ENCODE measurements at places on chromosomes 7 and 10.

DNA sequence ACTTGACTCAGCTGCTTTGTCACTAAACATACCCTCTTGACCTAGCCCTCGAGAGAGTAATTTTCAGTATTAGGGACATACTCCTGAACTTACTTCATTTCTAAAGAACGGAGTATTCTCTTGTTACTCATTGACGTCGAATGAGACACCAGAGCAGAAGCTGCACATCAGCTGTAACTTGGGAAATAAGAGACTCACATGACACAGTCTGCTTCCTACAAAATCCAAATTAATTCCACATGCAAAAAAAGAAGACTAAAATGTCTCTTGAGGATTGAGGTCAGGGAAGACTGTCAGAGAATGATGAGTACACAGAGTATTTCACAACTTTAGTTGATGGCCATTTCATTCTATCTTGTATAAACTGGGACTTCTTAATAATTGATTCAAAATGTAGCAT lies 114.7 kb upstream of the EGFR start:
- no peak for DNase-seq

DNA sequence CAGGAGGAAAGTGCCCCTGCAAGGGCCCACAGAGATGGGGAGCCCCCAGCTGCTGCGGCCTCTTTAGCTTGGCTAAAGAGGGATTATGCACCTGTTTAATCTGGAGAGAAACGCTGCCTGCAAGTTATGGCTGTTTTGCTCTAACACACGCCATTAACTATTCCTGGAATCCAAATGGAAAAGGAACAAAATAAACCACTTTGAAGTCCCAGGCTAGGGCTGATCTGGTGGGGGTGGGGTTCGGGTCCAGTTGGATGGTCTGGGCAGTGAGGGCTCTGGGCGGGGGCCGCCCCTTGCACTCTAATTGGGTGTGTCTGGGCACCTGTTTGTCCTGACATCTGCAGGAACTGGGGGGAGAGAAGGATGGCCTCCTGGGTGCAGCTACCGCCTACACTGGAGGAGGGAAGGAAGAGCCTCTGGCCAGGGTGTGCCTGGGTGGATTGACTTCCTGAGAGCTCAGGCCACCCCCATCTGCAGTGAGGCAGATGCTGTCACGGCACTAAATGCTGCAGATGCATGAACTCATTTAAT lies 300.6 kb downstream of the ZEB1 start:
- DNase-seq: no peak

DNA sequence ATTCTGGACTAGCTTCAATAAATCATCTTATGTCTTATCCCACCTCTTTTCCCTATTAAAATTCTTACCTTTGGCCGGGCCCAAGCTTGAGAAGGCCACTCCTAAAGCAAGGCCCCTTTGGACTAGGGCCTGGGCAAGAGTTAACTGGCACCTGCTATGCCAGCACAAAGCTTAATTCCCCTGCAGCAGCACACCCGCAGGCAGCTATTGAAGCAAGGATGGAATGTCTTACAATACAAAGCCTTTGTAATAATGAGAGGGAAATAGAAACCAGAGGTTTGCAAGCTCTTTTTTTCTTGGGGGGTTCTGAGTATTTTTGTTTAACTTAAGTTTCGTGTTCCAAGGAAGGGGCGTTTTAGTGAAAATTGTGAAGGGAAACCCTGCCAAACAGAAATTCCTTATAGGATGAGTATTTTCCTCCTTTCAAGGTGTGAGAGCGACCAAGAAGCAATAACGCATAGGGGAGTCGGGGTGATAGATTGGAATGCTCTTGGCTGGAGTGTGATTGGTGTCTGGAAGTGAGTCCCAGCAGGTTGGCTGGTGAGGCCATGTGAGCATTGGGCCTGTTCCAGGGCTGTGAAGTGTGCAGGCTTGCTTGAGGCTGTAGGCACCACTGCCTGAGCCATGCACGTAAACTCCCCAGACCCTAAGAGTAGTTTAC lies 148.5 kb downstream of the KIAA1217 start:
- no peak for DNase-seq

- DNase-seq: no peak
These were observed 592 bp upstream of the PIK3CG start for GRCh38 chr7:106864298-106865081.

GRCh38 chr7:115549910-115550309 lies 480.7 kb downstream of the TFEC start:
- no peak for DNase-seq

DNA sequence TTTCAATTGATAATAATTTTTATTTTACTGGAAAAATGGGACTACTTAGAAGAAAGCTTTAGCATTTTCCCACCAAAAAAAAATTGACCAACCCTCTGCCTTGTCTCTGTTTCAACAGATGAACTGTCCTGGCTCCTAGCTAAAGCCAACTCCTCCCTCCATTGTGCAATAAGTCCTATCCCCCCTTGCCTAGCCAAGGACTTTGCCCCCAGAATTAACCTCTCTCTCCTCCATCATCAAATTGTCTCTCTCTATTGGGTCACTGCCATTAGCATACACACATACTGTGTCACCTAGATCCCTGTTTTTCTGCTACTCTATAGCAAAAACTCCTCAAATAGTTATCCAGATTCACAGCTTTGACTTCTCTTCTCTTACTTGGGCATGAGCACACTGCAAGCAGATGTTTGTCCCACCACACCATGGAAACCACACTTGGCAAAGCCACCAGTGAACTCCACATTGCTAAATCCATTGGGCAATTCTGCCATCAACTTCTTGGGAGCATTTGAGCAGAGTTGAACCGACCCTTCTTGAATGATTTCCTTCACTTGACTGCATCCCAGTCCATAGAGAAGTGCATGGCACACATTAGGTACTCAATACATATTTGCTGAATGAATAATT lies 91.4 kb upstream of the NEBL start:
- no peak for DNase-seq

Measured in stimulated activated CD8-positive, alpha-beta memory T cell treated with anti-CD3 and anti-CD28 coated beads, Interleukin-7, amount 100 ng/mL, for 48 hours (primary cell).